Kidney (tissue), 22 donors: ENCODE measurements at places on chromosomes 5 and 9. TPM values are rescaled to one million over a fixed set of nuclear protein-coding genes. Genes with fewer than 3 reads are reported as not detected.

GZMA gene
- 6.1 TPM for total RNA-seq

- no peak for DNase-seq
Observed at GRCh38 chr9:131473891-131474290, 28.8 kb upstream of the POMT1 start.

CCDC112 gene
- 6.5 TPM for total RNA-seq

GRCh38 chr5:75921011-75921410 is 162.2 kb upstream of the SV2C start:
- no peak for DNase-seq

- DNase-seq: peak; percentile 72
Observed at GRCh38 chr9:28073270-28073669, 500.0 kb upstream of the C9orf72 start.

DNA sequence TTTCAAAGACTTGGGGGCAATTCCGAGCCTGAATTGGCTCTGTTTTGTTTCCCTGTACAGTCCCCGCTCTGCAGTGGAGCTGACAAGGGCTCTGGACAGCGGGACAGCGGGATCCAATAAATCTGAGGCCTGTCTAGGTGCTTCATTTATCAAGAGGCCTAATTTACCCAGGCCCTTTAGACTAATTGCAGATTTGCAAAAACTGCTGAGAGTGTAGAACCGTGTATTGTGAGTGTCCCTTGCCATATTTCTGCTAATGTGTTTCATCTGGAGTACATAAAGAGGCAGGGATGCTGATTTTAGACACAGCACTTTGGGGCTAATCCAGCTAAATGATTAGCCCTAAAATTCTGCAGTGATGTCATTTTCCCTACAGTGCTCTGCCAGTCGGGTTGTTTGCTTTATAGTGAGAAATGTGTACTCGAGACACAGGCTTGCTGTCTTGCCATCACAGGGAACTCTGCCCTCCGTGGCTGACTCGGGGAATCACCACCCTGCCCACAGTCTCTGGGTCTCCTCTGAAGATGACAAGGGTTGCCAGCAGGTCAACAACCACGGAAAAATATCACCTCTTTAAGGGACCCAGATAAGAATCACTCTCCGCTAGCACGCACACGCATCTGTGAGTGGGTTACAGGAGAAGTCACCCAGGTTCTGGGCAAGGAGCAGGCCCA is 592.0 kb downstream of the BNC2 start:
- no peak for DNase-seq

SPEF2 gene
- 19.1 TPM for total RNA-seq
